CD4-positive, alpha-beta T cell treated with Interferon gamma for 1 hour (primary cell): ENCODE measurements at places on chromosomes 3 and 15.

- no peak for DNase-seq
Measured at GRCh38 chr15:83065431-83065830, 1.6 kb downstream of the BTBD1 start.

DNA sequence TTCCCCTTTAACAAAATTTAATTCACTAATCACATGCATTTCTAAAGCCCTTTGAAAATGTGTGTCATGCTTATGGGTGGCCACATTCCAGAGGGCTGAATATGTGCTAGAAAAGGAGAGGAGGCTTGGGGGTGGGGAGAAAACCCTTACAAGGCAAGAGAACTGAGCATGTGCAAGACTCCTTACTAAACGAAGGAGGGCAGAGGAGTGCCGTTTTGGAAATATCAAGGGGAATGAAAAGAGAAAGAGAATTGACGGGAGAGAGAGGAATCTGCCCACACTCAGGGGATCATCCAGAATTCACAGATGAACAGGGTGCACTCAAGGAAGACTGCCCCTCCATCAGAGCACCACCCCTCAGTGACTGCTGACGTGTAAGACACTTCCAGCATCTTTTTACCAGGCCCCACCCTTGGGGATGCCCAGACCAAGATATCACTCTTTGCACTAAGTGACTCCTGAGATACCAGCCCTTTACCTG lies 37.9 kb upstream of the TSC22D2 start:
- DNase-seq: no peak

DNA sequence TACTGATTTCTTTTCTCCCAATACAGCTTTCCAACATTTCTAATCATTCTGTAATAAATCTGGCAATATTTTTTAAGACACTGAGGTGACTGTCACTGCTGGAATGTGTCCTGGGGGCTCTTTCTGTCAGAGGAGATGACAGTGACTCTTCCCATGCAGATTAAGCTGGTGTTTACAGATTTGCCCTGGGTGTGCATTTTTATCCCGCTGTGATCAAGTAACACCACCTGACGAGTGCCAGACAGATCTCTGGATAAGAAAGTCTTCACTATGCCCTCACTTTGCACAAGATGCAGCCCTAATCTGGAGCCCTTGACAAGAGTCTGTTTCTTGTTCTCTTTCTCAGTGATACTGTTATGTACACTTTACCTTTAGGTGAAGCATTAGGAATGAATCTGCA lies 477.7 kb downstream of the ZIC1 start:
- no peak for DNase-seq

GRCh38 chr3:168186293-168186983 lies 90.7 kb upstream of the GOLIM4 start:
- no peak for DNase-seq

- no peak for DNase-seq
Measured at GRCh38 chr3:155712008-155712407, 32.9 kb downstream of the PLCH1 start.

- DNase-seq: no peak
Measured at GRCh38 chr3:100386437-100387074, 14.3 kb downstream of the TOMM70 start.

- DNase-seq: no peak
Measured at GRCh38 chr15:93086791-93087190, 2.2 kb downstream of the RGMA start.

DNA sequence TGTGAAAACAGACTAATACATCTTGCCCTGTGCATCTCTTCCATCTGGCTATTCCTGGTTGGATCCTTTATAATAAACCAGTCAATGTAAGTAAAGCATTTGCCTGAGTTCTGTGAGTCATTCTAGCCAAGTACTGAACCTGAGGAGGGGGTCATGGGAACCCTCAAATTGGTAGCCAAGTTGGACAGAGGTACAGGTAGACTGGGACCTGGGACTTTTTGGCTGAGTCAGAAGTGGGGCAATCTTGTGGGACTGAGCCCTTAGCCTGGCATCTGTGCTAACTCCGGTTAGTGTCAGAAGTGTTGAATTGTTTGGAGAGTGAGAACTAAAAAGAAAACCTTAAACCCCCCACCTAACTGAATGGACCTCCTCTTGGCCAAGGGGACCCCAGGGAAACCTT lies 21.0 kb upstream of the LIMD1 start:
- no peak for DNase-seq

DNA sequence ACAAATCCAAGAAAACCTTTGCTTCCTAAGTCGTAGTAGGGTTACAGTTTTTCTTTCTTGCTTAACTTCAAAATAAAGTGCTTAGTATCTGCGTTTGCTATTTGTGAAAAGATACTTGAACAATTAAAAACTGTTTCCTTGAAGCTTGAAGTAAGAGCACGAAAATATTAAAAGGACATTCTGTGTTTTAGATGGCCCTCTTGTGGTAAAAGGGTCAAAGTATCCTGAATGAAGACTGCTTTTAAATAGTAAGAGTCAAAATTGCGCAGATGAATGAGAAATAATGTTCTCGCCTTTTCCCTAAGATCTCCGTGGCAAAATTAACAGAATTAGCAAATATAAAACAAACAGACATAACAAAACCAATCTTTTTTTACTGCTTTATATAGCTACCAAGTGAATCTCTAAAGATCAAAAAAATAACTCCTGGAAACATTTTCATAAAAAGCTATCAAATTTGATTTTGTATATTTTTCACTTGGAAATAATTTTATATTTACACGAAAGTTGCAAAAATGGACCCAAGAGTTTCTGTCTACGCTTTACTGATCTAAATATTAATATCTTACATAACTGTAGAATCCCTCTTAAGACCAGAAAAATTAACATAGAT lies 175.4 kb downstream of the MBNL1 start:
- DNase-seq: no peak

DNA sequence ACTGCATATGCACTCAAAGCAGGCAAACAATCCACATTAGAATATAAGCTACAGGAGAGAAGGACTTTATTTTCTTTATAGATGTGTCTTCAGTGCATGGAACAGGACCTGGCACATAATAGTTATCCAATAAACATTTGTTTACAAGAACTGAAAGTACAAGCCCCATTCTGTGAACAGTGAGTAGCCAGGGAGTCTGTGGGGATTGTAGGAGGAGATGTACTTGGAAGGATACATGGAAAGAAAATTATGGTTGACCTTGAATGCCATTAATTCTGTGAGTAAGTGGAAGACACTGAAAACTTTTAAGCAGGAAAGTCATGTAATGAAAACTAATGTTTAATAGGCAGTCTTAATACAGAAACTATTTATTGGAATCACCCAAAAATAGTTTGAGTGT lies 28.3 kb downstream of the MASP1 start:
- no peak for DNase-seq

GRCh38 chr3:25663347-25663868 lies 1.3 kb downstream of the TOP2B start:
- DNase-seq: peak; percentile 29

- DNase-seq: no peak
Measured at GRCh38 chr15:70096215-70097062, 1.3 kb downstream of the TLE3 start.

GRCh38 chr3:185708392-185708791 lies 116.5 kb downstream of the IGF2BP2 start:
- no peak for DNase-seq

- no peak for DNase-seq
Measured at GRCh38 chr3:155859859-155860258, 5.6 kb upstream of the SLC33A1 start.

DNA sequence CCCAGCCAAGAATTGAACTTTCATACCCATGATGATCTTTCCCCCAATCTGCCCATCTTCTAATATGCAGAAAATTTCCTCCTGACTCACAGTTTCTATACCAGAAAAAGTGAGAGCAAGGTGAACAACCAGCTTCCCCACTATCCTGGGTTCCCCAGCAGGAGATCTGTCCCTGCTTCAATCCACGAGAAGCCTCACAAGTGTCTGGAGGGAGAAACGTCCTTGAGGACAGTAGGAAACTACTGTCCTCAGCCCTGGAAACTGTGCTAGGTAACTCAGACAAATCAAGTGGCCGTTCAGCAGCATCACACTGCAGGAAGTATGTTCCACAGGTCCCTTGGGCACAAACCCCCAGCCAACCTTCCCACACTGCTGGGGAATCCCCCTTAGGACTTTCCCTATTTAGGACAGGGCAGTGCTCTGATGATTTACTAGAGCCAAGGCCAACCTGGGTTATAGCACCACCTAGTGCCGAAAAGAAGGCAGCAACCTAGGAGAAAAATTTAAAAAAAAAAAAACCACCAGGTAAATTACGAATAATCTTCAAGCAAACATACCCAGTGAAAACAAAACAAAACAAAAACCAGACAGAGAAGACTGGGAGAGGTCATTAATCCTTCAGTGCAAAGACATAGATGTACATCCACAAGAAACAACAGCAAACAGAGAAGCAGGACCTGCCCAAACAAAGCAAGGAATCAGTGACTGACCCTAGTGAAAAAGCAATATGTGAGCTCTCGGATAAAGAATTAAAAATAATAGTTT lies 36.0 kb downstream of the MORC1 start:
- peak; percentile 22 for DNase-seq

- DNase-seq: no peak
Measured at GRCh38 chr3:159536876-159537275, 451.8 kb upstream of the IL12A start.

DNA sequence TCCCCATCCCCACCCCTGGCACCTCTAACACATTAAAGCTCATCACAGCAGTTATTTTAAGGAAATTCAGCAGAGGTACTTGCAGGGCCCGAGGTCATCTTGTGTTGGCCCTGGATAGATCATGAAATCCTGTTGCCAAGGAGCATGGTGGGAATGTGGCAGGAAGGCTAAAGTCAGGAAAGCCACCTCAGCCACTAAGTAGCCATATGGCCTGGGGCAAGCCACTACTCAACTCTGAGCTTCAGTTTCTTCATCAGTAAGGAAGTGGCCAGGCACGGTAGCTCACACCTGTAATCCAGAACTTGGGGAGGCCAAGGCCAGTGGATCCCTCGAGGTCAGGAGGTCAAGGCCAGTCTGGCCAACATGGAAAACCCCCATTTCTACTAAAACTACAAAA lies 55.9 kb downstream of the LIPC start:
- DNase-seq: no peak

DNA sequence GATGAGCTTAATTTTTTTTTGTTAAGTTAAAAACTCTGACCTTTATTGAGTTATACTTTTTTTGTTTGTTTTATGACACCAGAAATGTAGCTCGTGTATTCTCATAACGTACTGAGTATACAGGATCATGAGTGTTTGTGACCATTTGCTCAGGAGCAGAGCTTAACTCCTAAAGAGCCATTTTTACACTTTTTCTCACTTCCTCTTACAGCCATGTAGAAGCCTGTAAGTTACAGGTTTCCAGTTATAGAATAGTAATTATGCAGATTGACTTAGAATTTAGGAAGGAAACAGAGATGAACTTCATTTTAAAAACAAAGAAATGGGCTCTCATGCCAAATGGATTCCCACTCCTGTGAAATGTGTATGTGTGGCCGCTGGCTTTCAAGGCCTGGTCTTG lies 151.7 kb downstream of the MCTP2 start:
- DNase-seq: no peak

DNA sequence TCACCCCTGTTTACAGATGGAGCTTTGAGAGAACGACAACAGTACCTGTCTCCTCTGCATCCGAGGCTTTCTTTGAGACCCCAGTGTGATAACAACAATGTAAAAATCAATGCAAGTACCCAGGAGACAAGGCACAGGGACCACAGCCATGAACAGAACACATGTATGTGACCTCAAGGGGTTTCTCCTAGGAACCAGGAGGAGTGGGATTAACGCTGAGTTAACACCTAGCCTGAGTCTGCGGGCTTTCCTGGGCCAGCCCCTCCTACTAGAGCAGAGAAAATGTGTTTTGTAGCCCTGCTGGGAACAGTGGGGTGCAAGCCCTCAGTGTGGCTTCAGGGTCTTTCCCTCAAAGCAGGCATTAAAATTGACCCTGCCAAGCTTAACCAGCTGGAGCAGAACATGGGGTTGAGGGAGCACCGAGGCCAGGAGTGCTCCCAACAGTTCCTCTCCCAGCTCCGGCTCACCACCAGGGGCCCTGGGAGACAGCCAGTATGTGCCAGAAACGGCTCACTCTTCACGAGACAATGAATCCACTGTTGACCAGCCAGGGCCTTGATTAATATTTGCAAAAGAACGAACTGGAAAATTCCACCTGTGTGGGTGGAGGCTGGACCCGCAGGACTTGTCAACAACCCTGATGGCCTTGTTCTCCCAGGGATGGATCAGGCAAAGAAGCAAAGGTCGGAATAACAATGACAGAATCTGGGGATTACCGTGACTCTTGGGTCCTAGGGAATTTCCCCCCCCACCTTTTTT lies 3.6 kb downstream of the CHDH start:
- DNase-seq: no peak

GRCh38 chr3:151903501-151903991 lies 30.1 kb downstream of the SUCNR1 start:
- DNase-seq: no peak

GRCh38 chr3:133578548-133579191 lies 5.2 kb downstream of the CDV3 start:
- no peak for DNase-seq

DNA sequence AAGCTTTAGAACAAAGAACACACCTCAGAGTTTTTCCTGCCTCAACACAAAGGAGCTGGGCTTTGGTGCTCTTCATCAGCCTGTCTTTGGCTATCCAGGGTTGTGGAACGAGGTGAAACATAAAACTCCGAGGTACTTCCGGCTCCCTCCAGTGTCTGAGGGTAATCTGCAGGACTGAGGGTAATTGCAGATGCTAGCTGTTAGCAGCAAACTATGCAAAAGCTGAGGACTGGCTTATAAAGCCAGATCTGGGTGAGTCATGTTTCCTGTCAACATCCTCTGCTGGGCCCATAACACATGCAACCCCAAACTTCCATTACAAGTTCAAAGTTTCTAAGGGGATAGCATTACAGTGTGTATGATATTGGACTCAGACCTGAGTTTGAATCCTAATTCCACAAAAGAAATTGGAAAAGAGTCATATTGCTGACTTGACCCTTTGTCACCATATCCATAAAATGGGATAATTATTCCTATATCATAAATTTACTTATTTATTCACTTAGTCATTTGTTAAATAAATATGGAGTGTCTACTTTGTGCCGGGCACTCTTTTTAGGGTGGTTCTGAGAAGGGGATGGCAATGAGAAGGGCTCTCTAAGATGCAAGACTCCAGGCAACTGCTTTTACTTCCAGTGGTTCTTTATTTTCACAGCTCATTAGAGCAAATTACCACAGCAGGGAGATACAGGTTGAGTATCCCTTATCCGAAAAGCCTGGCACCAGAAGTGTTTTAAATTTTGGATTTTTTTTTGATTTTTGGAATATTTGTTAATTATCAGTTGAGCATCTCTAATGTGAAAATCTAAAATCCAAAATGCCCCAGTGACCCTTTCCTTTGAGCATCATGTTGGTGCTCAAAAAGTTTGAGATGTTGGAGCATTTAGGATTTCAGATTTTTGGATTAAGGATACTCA lies 9.5 kb upstream of the TRIM69 start:
- peak; percentile 87 for DNase-seq

- DNase-seq: no peak
Measured at GRCh38 chr3:37943631-37944314, 46.8 kb upstream of the VILL start.

- no peak for DNase-seq
Measured at GRCh38 chr3:176628101-176628639, 569.1 kb downstream of the TBL1XR1 start.

GRCh38 chr3:100517276-100517675 lies 24.9 kb downstream of the TMEM45A start:
- no peak for DNase-seq
